Stomach (tissue), 19 donors: ENCODE measurements at places on chromosomes 16 and 17. TPM values are rescaled to one million over a fixed set of nuclear protein-coding genes. Genes with fewer than 3 reads are reported as not detected.

ABCC11 gene
- total RNA-seq = not detected

ABCC12 gene
- total RNA-seq = not detected

ALOXE3 gene
- not detected for total RNA-seq

CDH1 gene
- 160 TPM for total RNA-seq

DLG4 gene
- total RNA-seq = 10.6 TPM

EVPLL gene
- not detected for total RNA-seq

BCL6B gene
- not detected for total RNA-seq

KRT33A gene
- total RNA-seq = not detected

SLC25A11 gene
- 73.2 TPM for total RNA-seq

FNDC8 gene
- total RNA-seq = not detected

SHCBP1 gene
- total RNA-seq = 28.1 TPM

PABPN1L gene
- total RNA-seq = not detected

VTN gene
- not detected for total RNA-seq

MT1A gene
- total RNA-seq = 3.3 TPM

SPHK1 gene
- 2.9 TPM for total RNA-seq

GUCY2D gene
- total RNA-seq = not detected
